ENCODE measurements at places on chromosomes 4 and X. TPM values are rescaled to one million over a fixed set of nuclear protein-coding genes. Genes with fewer than 3 reads are reported as not detected.

ASMT gene
- not detected for total RNA-seq

- H3K27ac ChIP-seq, result no peak overlapping the region
- no peaks in the 10 kb centered on the region for H3K36me3 ChIP-seq
- H3K4me1 ChIP-seq, result no peaks in the 10 kb centered on the region
Observed at GRCh38 chr4:93605163-93605562, 223.4 kb upstream of the ATOH1 start.

GRCh38 chr4:72591547-72592454 is 22.8 kb upstream of the ADAMTS3 start:
- no peak overlapping the region for H3K4me3 ChIP-seq
- no peaks in the 10 kb centered on the region for H3K4me1 ChIP-seq

GRCh38 chr4:113756005-113756410 is 5.5 kb downstream of the CAMK2D start:
- no peak for DNase-seq
- no peak overlapping the region for H3K4me3 ChIP-seq
- H3K36me3 ChIP-seq, result no peaks in the 10 kb centered on the region

GRCh38 chr4:176839656-176840055 is 46.9 kb upstream of the VEGFC start:
- no peak overlapping the region for H3K4me3 ChIP-seq
- H3K27me3 ChIP-seq, result no peaks in the 10 kb centered on the region
- no peak for DNase-seq
- no peaks in the 10 kb centered on the region for H3K4me1 ChIP-seq

- no peaks in the 10 kb centered on the region for H3K36me3 ChIP-seq
- no peak overlapping the region for H3K27ac ChIP-seq
- H3K4me3 ChIP-seq, result no peak overlapping the region
- H3K4me1 ChIP-seq, result no peaks in the 10 kb centered on the region
Observed at GRCh38 chrX:148574237-148574973, 74.0 kb downstream of the AFF2 start.

CSAG3 gene
- not detected for total RNA-seq

DNA sequence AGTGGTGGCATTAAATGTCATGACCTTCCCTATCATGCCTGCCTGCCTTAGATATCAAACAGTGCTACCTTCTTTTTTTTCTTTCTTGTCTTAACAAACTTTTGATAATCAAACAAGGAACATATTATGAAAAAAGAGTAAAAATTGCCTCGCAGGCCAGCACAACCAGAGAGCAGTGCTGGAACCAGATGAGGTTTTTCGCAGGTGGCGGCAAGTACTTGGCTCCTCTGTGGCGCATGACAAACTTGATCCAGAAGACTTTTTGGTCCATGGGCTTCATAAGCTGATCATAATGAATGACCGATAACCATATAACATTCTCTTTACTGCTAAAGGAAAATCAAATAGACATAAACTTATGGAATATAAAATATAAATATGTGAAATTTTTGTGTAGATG is 61.8 kb downstream of the UGT2B10 start:
- H3K4me1 ChIP-seq, result peaks cover 40% of the 10 kb centered on the region
- H3K27me3 ChIP-seq, result no peaks in the 10 kb centered on the region
- peak; percentile 78 for DNase-seq
- H3K4me3 ChIP-seq, result no peak overlapping the region
- H3K27ac ChIP-seq, result no peak overlapping the region

- no peaks in the 10 kb centered on the region for H3K4me1 ChIP-seq
- H3K27ac ChIP-seq, result no peak overlapping the region
- no peak overlapping the region for H3K4me3 ChIP-seq
- DNase-seq, result no peak
- H3K27me3 ChIP-seq, result no peaks in the 10 kb centered on the region
Observed at GRCh38 chrX:70046978-70047377, 2.8 kb downstream of the AWAT2 start.

DNA sequence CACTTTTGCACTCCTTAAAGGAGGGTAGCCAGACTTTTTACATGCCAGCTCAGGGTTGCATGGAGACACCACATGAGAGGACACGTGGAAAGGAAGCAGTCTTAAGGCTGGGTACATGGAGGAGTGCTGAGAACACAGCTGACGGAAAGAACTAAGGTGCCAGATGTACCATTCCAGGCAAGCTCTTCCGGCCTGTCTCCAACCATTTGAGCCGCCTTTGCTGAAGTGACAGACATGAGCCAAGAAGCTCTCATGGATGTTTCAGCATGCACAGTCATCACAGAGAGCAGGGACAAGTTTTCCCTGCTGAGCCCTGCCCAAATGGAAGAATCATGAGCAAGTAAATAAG is 83.4 kb upstream of the BMP2K start:
- H3K27me3 ChIP-seq, result no peaks in the 10 kb centered on the region
- H3K27ac ChIP-seq, result no peak overlapping the region
- H3K4me1 ChIP-seq, result no peaks in the 10 kb centered on the region

All from body of pancreas (tissue), 4 donors.